ENCODE measurements at places on chromosomes 6 and 20.

- no peak for DNase-seq
Observed at GRCh38 chr20:21921251-21921650, 215.8 kb downstream of the PAX1 start.

DNA sequence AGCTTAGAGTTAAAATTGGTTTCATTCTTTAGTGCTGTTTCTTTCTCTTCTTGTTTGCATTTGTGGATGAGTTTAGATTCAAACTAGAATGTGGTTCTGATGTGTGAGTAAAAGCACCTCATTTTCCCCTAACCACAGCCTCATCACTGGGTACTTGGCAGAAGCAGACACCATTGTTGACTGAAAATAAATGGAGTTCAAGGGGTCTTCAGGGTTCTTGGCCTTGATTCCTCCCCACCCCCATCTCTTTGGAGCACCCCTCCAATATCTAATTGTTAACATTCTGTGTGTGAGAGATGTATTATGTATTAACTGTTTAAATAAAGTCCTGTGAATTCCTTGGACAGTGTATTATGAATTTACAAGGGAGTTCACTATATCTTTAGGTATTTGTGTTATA lies 59.6 kb downstream of the JARID2 start:
- DNase-seq = no peak

DNA sequence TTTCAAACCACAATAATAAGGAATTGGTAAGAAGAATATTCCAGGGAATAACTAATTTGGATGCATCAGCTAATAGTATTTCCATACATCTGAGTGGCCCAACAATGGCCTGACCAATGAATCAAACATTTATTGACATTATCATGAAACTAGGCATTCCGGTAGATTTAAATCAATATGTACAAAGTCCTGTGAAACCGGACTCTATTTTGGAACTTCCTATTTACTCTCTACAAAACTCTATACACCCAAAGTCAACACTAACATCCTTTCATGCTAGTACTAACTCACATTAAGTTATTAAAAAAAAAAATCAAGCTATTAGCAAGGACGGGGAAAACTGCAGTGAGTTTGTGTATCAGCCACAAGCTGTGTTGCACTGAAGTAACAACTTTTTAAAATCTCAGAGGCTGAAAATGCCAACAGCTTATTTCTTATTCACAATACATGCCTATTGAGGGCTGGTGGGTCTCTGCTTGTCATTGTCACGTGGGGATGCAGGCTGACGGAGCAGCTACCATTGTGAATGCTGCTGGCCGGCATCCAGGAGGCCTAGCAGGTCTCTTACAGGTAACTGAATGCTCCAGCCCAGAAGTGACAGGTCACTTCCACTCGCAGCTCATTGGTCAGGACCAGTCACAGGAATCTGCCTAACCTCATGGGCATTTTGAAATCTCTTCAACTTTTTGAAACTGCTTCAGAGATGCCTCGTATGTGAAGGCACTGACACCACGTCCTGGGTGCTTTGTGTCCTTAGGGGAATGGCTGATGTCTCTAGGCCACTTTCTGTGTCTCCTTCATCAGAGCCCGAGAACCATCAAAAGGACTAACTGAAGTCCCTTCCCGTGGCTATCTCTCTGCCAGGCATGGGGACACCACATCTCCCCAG lies 76.3 kb downstream of the SLC22A23 start:
- no peak for DNase-seq

DNA sequence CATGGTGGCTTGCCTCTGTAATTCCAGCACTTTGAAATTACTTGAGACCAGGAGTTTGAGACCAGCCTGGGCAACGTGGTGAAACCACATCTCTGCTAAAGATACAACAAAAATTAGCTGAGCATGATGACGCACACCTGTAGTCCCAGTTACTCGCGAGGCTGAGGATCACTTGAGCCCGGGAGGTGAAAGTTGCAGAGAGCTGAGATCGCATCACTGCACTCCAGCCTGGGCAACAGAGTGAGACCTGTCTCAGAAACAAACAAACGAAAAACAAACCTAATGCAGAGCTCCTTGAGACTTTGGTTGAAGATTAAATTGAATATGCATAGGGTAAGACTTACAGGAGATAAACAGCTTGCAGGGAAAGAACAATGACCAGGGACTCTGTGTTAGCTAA lies 80.8 kb downstream of the SCAF8 start:
- DNase-seq = no peak

DNA sequence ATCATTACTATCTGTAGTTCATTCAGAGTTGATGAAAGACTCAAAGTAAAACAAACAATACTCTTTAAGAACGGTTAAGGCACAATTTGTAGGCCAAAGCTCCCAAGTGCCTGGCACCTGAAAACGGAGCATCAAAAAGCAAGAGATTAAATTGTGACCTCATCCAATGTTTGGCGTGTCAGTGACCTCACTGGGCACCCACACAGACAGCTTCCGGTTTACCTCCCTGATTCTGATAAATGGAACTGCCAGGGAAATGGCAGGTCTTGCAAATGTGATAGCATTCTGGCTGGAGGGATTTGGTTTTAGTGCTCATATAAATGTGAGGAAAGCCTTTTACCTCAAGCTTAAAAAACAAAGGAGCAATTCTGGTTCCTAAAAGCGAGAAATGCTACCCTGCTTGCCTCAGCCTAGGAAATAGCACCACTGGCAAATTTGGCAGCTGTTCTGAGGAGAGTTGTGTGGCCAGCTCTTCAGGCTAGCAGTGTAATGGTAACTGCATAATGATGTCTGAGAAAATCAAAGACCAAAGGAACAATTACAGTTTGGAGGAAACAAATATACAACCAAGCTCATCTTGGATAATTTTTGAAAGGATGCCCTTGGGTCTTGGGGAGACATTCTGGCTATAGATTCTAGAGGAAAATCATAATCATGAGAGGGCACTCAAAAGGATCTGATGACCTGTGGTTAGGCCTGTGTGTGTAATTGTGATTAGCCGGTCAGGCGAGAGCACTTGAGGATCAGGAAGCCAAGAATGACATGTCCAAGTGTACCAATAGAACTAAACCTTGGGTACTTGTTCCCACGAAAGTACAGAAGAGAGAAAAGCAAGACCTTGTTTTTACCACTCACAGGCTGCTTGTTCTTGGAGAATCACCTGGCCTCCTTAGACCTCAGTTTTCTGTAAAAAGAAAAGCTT lies 174.3 kb downstream of the TFAP2B start:
- DNase-seq = no peak

DNA sequence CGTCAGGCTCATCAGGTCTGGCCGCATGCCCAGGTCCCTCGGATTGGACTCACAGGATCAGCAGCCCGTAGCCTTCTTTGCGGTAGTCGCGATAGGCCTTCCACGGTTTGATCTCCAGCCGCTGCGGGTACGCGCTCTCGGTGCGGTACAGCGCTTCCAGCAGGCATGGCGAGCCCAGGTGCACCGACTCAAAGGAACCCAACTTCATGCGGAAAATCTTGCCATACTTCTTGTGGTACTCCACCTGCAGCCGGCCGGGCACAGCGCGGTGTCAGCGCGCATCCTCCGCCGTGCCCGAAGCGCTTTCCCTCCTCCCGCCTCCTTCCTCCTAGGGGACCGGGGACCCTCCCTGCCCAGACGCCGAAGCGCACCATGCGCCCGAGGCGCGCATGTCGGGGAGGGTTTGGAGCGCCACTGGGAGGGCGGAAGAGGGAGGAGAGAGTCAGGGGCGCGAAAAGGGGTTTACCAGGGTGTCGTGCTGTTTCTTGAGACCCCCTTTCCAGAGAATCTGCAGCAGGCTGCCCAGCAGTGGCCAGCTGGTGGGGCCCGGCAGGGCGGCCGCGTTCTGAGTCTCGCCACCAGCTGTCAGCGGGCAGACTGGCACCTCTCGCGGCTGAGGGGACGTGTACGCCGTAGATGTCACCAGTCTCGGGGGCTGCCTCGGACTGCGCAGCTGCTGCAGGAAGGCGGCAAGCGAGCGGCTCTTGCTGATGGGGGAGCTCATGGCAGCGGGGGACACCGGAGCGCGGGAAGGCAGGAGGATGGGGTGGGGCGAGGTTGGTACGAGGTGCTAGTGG lies 732 bp downstream of the CYP24A1 start:
- DNase-seq = no peak

GRCh38 chr6:113653275-113653674 lies 203.9 kb upstream of the MARCKS start:
- no peak for DNase-seq
